GM10248 (cell line): ENCODE measurements at places on chromosomes 7 and 10.

DNA sequence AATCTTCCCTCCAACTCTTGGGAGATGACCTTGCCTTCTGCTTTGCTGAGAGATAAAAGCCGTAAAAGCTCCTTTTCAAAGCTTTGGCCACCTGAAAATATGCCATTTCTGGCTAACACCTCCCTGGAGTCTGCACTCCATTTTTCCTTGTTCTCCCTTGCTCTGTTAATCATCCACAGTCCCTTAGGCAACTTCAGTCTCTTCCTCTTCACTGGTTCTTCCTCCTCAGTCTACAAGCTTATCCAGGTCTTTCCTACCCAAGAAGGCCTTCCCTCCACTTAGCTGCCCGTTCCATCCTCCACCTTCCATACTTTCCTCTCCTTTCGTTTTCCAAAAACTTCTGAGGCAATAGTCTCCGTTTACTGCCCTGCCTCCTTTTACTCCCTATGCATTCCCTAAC, 30.5 kb downstream of the PAX2 start:
- no peak for DNase-seq

- no peak for DNase-seq
Observed at GRCh38 chr7:76108540-76109233, 60.8 kb downstream of the MDH2 start.

DNA sequence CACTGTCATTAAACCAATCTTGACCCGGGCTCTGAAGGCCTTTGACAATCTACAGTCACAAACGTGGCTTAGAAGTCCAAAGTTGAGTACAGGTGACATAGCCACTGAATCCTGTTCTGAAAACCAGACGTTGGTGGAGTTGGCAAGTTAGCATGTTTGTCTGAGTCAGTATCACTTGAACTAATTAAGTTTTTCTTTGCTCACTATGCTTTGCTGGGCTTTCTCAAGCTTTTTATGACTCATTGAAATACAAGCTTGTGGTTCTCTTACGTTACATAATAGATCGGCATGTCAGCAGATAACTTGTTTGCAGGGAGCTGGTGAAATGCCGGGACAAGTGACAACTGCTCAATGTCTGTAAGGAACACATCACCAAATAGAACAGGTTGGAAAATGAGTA, 53.8 kb downstream of the ARL5B start:
- DNase-seq: no peak

GRCh38 chr7:55409482-55410225, 44.5 kb downstream of the LANCL2 start:
- DNase-seq: no peak

- no peak for DNase-seq
Observed at GRCh38 chr7:96870934-96871333, 134.4 kb upstream of the DLX6 start.

- DNase-seq: no peak
Observed at GRCh38 chr10:124624895-124625294, 119.3 kb downstream of the FAM53B start.

DNA sequence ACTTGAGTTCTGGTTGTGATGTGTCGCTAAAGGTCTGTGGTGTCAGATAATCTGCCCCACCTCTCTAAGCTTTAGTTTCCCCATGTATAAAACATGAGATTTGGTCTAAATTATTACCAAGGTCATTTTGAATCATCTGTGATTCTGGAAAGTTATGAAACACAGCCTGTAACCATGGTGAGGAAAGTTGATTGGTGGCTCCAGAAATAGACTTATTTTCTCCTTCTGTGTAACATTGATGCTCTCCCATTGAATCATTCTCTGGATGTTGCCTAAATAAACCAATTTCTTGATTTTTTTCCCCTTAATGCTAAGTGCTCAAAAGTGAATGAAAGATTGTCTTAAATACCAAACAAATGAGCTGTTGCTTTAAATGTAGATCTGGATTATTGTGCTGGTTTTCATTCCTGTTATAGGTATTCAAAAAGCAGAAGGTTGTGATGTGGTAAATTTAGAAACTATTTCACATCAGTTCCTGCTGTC, 30.0 kb upstream of the PCGF5 start:
- no peak for DNase-seq

DNA sequence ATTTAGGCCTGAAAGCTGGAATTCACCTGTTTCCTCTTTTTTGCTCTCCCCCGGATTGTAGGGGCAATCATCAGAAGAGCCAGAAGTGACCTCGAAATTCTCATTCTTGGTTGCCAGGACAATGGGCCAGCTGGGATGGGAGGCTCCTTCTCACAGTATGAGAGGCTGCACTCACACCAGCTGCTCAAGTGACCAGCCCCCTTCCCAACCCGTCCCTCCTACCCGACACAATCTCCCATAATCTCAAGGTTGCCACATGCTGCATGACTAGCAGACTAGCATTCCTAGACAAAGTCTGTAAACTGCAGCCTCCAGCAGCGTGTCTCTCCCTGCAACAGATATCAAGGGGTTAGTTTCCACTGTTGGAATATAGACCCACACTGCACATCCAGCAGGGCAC, 110.3 kb downstream of the C1GALT1 start:
- no peak for DNase-seq

- DNase-seq: no peak
Observed at GRCh38 chr7:142150356-142150755, 38.8 kb downstream of the MGAM2 start.
